NCI-H1417 treated with DMSO at 0.1 percent for 48 hours (cell line): ENCODE measurements at places on chromosomes 6 and 20.
A peak's percentile ranks its signal among the peaks of the same experiment; 100 is the strongest.

DNA sequence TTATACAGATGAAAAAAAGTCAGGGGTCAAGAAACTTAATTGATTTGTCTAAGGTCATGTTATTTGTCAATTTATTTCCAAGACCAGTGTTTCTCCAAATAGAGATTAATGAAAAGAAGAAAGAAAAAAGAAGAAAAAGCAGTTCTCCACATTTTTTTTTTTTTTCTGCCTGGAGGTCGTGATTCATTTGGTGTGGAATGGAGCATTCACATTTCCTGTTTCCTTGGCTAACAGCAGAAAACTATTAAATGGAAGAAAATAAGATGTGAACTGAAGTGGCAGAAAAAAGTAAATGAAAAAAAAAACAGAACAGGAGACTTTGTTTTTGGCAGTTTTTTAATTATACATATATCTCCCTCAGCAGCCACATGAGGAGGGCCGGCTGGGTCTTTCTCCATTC lies 470.8 kb upstream of the ZNF337 start:
- DNase-seq = no peak

DNA sequence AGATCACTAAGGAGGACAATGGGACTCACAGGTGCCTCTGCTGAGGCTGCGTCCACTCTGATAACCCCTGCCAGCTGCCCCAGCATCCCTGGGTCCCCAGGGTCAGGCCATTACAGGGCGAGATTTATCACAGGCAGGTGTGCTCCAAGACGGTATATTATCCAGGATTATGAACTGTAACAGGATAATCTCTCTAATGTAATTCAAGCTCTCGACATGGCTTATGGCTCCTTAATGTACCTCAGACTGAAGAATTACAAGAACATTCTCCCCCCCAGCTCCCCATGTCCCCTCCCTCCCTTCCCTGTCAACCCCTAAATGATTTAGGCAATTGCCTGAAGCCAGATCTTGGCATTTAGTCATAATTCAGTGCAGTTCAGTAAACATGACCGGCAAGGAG lies 86.8 kb downstream of the NCR2 start:
- no peak for DNase-seq

DNA sequence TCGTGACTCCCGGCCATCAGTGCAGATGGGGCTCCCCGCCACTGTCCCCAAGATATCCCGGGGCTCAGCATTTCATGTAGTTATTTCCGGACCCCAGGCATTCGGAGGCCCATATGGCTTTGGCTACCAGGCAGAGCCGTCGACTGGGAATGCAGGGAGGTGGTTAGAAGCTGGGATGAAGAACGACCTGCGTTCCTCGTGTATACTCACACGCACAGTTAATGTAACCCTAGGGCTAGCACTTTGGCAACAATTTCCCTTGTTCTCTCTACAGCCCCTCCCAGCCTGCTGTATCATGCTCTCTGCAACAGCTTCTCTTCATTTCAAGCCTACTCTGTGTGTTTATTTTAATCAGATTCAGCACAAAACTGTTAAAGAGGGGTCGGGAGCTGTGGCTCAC lies 240.4 kb downstream of the MYLK4 start:
- DNase-seq = no peak

- DNase-seq = no peak
These were observed 98.7 kb downstream of the SLC16A10 start for GRCh38 chr6:111185954-111186353.

GRCh38 chr20:1669304-1669703 lies 11.7 kb upstream of the SIRPG start:
- DNase-seq = no peak

GRCh38 chr20:62702895-62703852 lies 5.5 kb upstream of the NTSR1 start:
- peak; percentile 36 for DNase-seq

GRCh38 chr20:8457978-8458377 lies 325.9 kb downstream of the PLCB1 start:
- no peak for DNase-seq

GRCh38 chr6:156657296-156657695 lies 119.9 kb upstream of the ARID1B start:
- no peak for DNase-seq

GRCh38 chr20:33261465-33261864 lies 21.5 kb upstream of the BPIFB1 start:
- no peak for DNase-seq

- DNase-seq = peak; percentile 73
These were observed 137.9 kb downstream of the DLL1 start for GRCh38 chr6:170152989-170153388.

DNA sequence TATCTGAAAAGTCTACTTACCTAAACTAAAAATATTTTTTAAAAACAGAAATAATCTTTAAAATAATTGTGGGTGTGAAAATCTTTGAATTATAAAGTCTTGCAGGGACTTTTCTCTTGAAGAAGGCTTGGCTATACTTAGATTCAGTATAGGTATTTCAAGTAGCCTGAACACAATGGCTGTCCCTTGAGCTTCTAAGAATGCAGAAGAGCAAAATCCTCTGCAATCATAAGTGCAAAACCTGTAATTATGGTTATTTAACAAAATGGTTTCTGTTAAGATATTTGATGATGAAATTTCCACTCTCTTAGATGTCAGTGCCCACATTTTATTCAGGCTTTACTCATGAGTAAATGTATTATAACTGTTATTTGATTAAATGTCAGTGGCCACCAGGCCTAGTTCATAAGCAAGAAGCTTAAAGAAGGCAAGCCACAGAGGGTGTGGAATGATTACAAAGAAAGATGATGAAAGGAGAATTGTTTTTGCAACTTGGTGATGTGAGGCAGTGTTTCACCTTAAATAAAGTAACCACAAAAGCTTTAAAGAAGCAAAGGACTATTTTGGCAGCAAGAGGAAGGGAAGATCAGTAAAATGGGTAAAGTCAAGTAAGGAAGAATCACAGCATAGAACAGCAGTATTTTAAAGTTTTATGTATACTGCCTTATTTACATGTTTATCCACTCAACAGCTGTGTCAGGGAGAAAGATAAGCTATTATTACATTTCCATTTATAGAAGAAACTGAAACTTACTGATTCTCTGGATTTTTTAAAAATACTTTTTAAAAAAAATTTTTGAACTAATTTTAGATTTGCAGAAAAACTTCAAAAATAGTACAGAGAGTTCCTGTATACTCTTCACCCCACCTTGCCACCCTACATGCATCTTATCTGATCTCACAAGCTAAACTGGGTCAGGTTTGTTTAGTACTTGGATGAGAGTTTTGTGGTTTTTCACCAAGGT lies 351.2 kb upstream of the RUNX2 start:
- no peak for DNase-seq

GRCh38 chr6:10586302-10586701 lies 65.2 kb downstream of the GCNT2 start:
- no peak for DNase-seq

- no peak for DNase-seq
These were observed 15.4 kb downstream of the ZSCAN12 start for GRCh38 chr6:28384143-28384533.

DNA sequence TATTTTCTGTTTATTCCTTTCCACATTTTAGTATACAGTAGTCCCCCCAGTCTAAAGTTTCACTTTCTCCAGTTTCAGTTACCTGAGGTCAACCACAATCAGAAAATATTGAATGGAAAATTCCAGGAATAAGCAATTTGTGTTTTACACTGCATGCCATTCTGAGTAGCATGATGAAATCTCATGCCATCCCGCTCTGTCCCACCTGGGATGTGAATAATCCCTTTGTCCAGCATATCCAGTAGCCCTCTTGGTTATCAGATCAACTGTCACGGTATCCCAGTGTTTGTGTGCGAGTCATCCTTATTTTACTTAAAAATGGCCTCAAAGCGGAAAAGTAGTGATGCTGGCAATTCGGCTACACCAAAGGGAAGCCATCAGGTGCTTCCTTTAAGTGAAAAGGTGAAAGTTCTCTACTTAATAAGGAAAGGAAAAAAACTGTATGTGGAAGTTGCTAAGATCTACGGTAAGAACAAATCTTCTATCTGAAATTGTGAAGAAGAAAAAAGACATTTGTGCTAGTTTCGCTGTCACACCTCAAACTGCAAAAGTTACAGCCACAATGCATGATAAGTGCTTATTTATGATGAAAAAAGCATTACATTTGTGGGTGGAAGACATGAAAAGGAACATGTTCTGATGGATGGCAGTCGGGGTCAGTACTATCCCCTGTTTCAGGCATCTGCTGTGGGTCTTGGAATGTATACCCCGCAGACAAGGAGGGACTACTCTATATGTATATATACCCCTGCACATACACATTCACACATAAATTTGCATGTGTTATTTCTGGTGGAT lies 11.3 kb downstream of the NOX3 start:
- DNase-seq = no peak

DNA sequence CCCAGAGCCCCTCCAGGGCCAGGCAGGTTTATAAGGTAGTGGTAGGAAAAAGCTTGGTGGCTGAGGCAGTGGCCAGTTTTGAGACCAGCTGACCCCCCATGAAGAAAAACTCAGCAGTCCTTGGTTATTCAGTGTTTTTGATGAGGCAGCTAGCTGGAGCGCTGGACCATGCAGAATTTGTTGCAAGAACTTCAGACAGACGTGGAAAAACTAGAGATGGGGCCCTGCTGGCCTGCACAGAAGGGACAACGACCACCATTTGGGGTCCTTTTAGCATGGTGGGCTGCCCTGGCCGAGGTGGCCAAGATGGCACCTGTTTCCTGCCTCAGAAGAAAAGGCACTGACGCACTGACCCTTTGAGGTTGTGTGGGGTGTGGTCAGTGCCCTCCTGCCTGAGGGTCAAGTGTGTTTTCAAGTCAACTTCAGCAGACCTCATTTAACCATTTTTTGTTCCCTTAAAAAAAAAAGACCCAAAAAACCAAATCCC lies 2.7 kb downstream of the RPS21 start:
- no peak for DNase-seq

GRCh38 chr6:20169119-20169557 lies 43.1 kb downstream of the MBOAT1 start:
- no peak for DNase-seq

DNA sequence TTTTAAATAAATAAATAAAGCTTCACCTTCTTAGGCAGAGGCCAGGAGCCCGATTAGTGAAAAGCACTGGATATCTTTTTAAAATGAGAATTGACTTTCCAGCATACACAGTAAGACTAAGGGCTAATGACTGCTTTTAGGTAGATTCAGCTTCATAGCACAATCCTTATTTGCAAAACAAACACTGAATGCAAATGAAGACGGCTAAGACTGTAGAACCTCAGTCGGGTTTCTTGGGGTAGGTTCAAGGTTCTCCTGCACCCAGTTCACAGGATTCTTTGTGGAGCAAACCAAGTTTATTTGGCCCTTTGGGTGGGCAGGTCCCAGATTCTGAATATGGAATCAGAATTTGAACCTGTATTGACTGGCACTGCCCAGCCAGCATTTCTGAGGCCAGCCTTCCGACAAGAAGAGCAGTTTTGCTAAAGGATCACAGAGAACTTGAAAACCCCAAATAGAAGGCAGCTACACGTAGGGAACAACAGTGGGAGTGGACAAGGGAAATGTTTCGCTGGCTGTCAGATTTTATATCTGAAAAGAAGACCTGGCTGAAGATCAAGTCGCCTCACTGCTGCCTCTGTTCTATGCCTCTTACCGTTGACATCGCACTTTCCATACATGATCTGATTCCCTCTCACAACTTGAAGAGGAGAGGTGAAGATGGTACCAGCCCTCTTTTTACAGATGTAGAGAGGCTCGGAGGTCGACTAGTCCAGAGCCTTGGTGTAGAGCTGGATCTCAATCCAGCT lies 8.2 kb downstream of the TRERF1 start:
- no peak for DNase-seq

DNA sequence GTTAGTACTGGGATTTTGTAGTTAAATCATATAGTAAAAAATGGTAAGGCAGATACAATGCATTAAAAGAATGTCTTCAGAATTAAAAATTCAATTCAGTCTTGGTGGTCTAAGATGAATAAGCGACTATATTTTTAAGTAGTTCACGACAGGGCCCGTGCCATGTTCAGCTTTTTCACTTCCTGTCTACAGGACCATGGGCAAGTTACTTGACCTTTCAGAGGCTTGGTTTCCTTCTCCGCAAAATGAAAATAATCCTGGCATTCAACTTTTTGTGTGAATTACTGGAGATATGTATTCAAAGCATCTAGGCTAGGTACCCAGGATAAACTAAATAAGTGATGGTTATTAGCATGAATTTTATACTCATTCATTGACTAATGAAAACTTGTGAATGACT lies 216.0 kb downstream of the BTBD9 start:
- DNase-seq = no peak

DNA sequence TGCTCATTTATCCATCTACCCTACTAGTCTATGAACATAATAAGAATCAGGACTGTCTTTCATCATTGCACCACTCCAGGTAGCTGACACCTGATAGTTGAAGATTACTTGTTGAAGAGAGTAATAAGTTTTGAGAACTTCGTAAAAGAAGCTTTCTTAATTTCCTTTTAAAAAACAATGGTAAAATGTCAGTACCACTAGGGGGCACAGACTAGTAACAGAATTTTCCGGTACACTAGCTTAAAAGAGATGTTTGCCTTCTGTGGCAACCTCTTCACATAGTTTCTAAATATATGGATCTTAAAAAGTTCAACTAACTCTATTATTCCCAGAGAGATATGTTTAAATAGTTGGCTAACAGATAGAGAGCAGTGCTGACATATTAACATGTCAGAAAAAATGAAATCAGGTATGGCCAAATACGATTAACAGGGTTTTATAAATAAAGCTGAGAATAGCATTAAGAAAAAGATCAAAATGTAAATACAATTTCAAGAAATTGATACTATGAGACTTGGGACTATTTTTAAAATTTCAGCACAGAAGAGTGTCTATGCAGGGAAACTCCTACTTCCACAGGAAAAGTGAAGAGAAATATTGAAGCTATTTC lies 5.4 kb upstream of the KCNQ5 start:
- no peak for DNase-seq

DNA sequence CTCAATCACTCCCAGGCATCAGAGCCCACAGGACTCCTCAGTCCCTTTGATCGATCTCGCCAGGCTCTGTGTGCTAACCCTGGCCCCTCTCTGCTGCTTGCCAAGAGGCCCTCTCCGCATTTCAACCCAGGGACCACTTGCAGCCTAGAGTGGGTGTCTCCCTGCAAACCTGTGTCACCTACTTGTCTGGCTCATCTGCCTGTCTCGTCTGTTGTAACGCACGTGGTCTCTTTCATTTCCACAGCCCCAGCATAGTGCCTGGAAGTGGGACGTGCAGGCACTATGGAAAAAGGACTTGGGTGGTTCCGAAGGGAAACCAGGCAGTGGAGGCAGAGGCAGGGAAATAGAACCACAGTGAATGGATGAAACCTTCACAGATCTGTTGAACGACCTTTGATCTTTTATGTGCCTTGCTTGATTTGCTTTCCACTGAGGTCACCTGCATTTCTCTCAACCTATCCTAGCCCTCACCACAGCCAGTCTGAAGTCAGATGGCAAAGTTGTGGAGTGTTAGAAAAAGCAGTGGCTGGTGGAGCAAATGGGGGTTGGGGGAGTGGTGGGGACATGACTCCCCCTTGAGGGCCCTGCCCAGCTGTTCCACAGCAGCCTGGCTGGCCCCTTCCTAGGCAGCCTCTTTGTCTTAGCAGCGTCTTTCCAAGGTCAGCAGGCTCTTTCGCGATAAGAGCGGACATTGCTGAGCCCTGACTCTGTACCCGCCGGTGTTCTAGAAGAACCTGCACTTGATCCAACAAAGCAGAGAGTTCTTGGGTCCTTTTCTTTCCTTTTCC lies 55.8 kb upstream of the TAGAP start:
- no peak for DNase-seq

- DNase-seq = no peak
These were observed 14.7 kb downstream of the IPCEF1 start for GRCh38 chr6:154341871-154342270.
